ENCODE measurements at places on chromosomes 11 and 22. TPM values are rescaled to one million over a fixed set of nuclear protein-coding genes. Genes with fewer than 3 reads are reported as not detected.

DNA sequence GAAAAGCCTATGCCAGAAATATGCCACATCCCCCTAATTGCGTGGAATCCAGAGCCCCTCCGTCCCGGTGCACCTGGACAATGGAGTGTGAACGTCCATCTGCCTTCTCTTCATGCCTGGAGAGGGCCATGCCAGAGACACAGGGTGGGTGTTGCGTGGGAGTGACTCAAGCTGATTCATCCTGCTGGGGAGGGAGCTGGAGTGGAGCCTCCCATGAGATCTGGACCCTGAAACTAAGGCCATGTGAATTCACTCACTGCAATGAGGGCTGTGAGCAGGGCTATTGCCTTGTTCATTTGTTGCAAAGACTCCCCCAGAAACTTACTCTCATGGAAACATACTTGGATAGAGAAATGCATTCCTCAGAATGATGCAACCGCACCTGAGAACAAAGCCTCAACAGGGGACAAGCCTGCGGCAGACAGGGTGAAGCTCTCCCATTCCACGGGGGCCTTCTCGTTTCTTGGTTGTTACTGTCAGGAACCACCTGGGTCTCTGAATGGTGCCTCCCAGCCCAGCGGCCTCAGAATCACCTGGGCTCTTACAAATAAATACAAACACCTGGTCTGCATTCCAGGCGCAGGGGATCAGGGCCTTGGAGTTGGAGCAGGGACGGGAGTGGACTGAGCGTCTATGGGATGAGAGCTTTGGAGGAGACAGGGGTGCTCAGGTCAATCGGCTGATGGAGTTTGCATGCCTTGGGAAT lies 1031.2 kb downstream of the BRD1 start:
- no peak overlapping the region for H3K27ac ChIP-seq
- H3K4me1 ChIP-seq = peaks cover 6% of the 10 kb centered on the region
- H3K36me3 ChIP-seq = no peaks in the 10 kb centered on the region
- no peak overlapping the region for H3K4me3 ChIP-seq
- no peaks in the 10 kb centered on the region for H3K27me3 ChIP-seq

- no peaks in the 10 kb centered on the region for H3K4me1 ChIP-seq
- H3K4me3 ChIP-seq = no peak overlapping the region
- no peak overlapping the region for H3K27ac ChIP-seq
- peaks cover 18% of the 10 kb centered on the region for H3K36me3 ChIP-seq
- no peaks in the 10 kb centered on the region for H3K27me3 ChIP-seq
Measured at GRCh38 chr11:45945397-45945999, 23.0 kb downstream of the LARGE2 start.

GRCh38 chr11:77067861-77068443 lies 1.2 kb downstream of the CAPN5 start:
- H3K36me3 ChIP-seq = no peaks in the 10 kb centered on the region
- peaks cover 16% of the 10 kb centered on the region for H3K27me3 ChIP-seq
- H3K4me3 ChIP-seq = peak overlapping the region; percentile 81
- DNase-seq = peak; percentile 62
- H3K4me1 ChIP-seq = peaks cover 28% of the 10 kb centered on the region
- H3K27ac ChIP-seq = peak overlapping the region; percentile 53

GRCh38 chr22:36921309-36922104 lies 8.1 kb downstream of the CSF2RB start:
- H3K36me3 ChIP-seq = no peaks in the 10 kb centered on the region
- peaks cover 21% of the 10 kb centered on the region for H3K27me3 ChIP-seq

DNA sequence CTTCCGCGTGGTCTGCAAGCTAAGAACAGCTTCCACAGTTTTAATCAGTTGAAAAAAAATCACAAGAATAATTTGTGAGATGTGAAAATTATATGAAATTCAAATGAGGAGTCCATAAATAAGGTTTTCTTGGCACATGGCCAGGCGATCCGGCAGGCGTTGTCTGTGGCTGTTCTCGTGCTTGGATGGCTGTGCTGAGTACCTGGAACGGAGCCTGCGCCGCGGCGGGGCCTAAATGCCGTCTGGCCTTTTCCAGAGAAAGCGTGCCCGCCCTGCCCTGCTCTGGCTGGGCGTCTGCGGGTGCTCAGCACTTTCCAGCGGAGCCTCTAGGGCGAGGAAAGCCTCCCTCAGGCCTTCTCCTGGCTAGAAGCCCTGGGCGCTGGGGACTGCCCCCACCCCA lies 41.8 kb downstream of the OSBPL5 start:
- no peak overlapping the region for H3K27ac ChIP-seq
- H3K4me3 ChIP-seq = no peak overlapping the region
- H3K4me1 ChIP-seq = no peaks in the 10 kb centered on the region
- no peaks in the 10 kb centered on the region for H3K27me3 ChIP-seq
- H3K36me3 ChIP-seq = peaks cover 10% of the 10 kb centered on the region
- DNase-seq = no peak

DNA sequence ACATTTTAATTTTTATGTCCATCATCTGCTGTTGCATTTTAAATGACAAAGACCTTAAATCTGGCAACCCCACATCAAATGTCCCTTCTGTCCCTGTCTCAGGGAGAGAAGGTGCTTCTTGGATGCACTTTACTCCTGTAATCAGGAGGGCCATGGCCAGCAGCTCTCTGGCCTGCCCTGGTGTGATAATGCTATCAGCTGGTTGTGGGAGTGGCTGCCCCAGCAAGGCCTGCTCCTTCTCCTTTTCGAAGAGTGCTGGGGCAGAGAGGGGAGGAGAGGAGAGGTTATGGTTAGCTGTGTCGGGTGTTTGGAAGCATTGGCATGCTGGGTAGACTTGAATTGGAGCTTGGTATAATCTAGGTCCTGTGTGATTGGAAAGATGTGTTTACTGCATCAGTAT lies 12.8 kb downstream of the TNRC6B start:
- H3K36me3 ChIP-seq = peaks cover 15% of the 10 kb centered on the region
- no peaks in the 10 kb centered on the region for H3K27me3 ChIP-seq
- H3K4me3 ChIP-seq = no peak overlapping the region
- peaks cover 39% of the 10 kb centered on the region for H3K4me1 ChIP-seq
- DNase-seq = no peak
- no peak overlapping the region for H3K27ac ChIP-seq

DNA sequence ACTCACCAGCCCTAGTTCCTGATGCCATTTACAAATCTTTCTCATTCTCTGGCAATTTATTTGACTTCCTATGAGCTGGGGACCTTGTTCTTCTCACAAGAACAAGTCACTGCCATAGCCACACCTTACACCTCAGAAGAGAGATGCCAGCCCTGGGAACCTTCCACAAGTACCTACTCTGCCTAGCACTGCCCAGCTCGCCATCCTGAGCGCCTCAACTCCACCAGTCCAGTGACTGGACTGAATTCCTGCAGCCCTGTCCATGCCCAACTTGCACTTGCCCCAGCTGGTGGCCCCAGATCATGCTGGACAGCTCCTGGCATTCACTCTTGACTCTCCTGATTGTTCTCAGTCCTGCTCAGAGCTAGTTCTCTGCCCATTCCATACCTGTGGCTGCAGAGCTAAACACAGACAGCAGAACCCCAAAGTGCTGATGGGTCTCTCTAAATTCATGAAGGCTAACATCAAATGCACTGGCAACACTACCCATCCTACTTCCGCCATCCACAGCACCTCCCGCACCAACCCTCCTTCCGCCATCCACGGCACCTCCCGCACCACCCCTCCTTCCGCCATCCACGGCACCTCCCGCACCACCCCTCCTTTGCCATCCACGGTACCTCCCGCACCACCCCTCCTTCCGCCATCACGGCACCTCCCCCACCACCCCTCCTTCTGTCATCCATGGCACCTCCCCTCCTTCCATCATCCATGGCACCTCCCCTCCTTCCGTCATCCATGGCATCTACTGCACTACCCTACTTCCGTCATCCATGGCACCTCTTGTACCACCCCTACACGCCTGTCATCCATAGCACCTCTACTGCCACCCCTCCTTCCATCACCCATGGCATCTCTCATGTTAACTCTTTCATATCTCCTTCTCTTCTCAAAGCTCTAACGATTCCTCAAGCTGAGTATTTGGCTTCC lies 23.6 kb upstream of the SLC25A1 start:
- no peak for DNase-seq
- H3K27me3 ChIP-seq = no peaks in the 10 kb centered on the region
- peaks cover 27% of the 10 kb centered on the region for H3K4me1 ChIP-seq

DNA sequence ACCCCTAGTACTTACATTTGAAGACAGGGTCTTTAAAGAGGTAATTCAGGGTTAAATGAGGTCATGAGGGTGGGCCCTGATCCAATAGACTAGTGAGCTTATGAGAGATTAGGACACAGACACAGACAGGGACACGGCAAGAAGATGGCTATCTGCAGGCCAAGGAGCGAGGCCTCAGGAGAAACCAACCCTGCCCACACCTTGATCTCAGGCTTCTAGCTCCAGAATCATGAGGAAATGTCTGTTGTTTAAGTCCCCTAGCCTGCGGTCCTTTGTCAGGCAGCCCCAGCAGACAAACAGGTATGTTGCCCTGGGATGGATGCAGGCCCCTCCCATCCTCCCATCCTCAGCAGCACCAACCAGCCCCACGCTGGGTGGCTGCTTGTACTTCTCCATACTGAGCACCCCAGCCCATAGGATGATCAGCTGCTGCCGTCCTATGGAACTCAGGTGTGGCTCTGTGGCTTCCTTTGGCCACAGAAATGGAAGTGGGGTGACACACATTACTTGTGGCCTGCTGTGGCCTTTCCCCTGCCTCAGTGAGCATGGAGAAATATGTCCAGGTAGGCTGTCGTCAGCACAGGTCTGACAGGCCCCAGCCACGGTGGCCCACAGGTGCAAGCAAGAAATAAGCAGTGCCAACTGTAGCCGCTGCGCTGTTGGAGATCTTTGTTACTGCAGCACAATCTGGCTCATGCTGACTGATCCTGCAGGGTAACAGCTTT lies 7.9 kb downstream of the GNB1L start:
- no peaks in the 10 kb centered on the region for H3K27me3 ChIP-seq
- peaks cover 39% of the 10 kb centered on the region for H3K4me1 ChIP-seq
- DNase-seq = no peak
- H3K36me3 ChIP-seq = peaks cover 13% of the 10 kb centered on the region
- no peak overlapping the region for H3K4me3 ChIP-seq
- no peak overlapping the region for H3K27ac ChIP-seq

DNA sequence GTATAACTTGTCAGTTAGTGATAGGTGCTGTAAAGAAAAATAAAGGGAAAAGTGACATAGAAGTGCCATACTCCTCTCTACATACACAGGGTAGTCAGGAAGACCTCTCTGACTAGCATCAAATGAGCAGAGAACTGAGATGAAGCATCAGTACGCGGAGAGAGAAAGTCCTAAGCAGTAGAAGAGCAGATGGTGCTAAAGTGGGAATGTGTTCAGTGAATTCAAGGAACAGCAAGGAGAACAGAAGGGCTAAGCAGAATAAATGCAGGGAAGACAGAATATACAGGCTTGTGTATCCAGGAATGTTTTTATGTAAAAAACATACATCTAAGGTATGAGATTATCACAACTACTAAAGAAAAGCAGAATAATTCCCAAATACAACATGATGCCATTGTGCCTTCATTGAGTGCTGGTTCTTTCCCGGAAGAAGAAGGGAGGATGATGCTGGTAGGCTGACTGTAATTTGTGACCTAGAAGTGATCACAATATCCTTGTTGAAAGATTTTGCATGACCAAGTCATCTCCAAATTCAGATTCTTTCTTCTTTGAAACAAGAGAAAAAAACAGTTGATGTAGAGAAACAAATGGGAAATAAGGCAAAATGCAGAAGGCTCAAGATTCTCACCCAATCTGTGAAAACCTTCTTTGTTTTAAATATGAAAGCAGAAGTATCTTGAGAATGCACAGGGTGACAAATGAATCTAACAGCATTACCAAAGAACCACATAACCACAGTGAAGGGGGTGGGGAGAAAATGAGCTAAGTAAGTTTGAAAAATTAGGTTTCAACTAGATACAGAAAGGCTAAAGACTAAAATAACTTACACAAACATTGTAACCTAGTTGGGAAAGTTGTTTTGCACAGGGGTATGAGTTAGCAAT lies 20.5 kb downstream of the MRE11 start:
- DNase-seq = no peak
- peaks cover 20% of the 10 kb centered on the region for H3K36me3 ChIP-seq
- no peak overlapping the region for H3K4me3 ChIP-seq
- no peak overlapping the region for H3K27ac ChIP-seq

GRCh38 chr11:69797737-69798528 lies 21.3 kb downstream of the FGF3 start:
- H3K27me3 ChIP-seq = peaks cover 15% of the 10 kb centered on the region
- no peak for DNase-seq
- no peaks in the 10 kb centered on the region for H3K36me3 ChIP-seq
- H3K27ac ChIP-seq = no peak overlapping the region
- H3K4me3 ChIP-seq = no peak overlapping the region

GRCh38 chr22:50169774-50170341 lies 673 bp upstream of the PANX2 start:
- H3K36me3 ChIP-seq = no peaks in the 10 kb centered on the region
- H3K4me1 ChIP-seq = no peaks in the 10 kb centered on the region
- DNase-seq = no peak
- H3K4me3 ChIP-seq = peak overlapping the region; percentile 59

DNA sequence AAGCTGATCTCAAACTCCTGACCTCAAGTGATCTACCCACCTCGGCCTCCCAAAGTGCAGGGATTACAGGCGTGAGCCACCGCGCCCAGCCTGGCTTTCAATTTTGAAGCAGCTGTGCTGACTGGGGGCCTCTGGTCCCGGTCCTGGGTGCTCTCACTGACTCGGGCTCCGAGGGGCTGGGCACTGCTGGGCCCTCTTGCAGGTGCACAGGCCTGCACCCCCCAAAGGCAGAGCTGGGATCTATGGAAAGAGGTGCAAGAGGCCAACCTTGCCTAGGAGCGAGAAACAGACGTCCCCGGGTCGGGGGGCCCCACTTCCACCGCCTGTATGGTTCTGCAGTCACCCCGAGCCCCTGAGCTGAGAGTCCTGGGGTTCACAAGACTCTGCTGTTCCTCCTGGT lies 33.2 kb downstream of the KIAA0930 start:
- H3K36me3 ChIP-seq = peaks cover 8% of the 10 kb centered on the region
- H3K4me3 ChIP-seq = no peak overlapping the region
- DNase-seq = no peak
- no peak overlapping the region for H3K27ac ChIP-seq

DNA sequence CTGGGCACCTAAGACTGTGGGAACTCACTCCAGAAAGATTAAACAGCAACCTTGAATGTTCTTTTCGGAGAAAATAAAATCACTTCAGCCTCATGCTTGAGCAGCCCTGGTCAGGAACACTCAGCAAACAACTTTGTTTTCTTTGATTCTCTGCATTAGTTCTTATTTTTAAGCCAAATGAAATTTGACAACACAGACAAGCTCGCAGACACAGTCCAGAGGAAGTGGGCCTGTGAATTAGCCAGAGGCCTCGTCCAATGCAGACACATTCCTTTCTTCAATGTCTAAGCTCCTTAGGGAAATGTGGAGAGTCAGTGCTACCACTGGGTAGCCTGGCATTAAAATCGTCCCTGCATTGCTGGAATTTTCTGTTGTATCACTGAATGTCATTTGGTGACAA lies 62.9 kb upstream of the CSNK2A3 start:
- H3K36me3 ChIP-seq = no peaks in the 10 kb centered on the region
- H3K4me3 ChIP-seq = no peak overlapping the region
- H3K27me3 ChIP-seq = peaks cover 4% of the 10 kb centered on the region
- DNase-seq = no peak

The IL17RA gene
- 8.0 TPM for total RNA-seq

The TM7SF2 gene
- 61.3 TPM for total RNA-seq

The SHANK3 gene
- total RNA-seq = 13.1 TPM

The DBX1 gene
- 0.36 TPM for total RNA-seq

The ANO5 gene
- 4.1 TPM for total RNA-seq

The RAB38 gene
- total RNA-seq = 10.2 TPM

All from type B pancreatic cell (in vitro differentiated cells).